Right ventricle myocardium superior (tissue), 1 donor: ENCODE measurements at places on chromosomes 4 and X. TPM values are rescaled to one million over a fixed set of nuclear protein-coding genes. Genes with fewer than 3 reads are reported as not detected.

DNA sequence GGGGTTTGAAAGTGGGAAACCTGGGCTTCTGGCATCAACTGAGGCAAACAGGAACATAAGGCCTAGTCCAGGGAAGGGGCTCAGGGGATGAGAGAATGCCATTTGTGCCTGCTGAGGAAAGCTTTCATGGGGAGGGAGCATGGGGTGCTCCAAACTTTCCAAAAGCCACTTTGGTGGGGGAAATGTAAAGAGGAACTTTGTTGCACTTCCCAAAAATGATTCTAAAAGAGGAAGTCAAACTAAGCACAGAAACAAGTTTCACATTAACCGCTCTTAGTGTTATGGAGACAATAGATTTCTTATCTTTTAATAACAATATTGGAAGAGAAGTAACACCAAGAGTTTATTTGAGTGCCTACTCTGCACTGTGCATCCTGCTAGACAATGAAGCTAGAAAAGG lies 32.3 kb downstream of the GAB3 start:
- DNase-seq, result no peak

DNA sequence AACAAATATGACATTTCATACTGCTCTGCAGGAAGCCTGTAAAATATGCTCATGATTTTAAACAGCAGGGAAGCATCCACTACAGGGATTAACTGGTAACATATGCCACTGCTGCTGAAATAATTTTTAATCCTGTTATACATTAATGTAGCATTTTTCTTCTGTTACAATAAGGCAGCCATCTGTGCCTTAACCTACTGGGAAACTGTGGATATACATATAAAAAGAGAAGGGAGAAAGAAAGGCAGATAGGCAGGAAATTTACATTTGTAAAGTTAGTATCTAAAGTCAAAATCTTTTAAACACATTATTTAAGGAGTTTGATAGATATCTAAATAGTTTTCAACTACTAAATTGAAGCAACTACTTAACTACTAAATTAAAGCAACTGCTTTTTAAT lies 514.6 kb upstream of the KLHL4 start:
- no peak for DNase-seq

DNA sequence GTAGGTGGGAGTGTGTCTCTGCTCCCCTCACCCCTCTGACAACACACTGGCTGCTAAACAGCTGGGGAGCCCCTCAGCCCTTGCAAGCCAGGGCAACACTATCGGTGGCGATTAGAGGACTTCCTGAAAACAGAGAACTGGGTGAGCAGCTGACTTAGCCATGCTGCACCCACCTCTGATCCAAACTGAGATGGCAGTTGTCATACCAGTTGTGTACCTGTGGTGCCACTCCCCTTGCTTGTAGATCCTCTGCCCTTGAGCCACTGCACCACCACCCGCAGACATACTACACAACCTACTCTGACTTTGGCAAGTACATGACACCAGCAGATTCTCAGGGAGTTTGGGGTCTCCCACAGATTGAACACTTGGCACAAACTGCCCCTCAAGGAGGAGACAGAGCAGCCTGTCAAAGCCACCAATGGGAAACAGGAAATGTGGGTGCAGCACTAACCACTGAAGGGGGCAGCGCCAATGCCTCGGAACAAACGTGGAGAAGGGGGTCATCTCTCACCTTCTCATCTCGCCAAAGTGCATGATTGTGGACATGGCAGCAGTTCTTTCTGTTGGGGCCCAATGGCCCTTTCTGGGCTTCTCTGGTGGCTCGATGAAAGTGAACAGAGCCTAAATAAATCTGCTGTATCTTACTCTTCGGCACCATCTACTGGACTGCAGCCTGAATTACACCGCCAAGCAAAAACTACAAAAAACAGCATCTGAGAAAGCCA lies 119.8 kb downstream of the NEK1 start:
- no peak for DNase-seq

- peak; percentile 58 for DNase-seq
Observed at GRCh38 chr4:149291463-149291862, 524.2 kb downstream of the IQCM start.

DNA sequence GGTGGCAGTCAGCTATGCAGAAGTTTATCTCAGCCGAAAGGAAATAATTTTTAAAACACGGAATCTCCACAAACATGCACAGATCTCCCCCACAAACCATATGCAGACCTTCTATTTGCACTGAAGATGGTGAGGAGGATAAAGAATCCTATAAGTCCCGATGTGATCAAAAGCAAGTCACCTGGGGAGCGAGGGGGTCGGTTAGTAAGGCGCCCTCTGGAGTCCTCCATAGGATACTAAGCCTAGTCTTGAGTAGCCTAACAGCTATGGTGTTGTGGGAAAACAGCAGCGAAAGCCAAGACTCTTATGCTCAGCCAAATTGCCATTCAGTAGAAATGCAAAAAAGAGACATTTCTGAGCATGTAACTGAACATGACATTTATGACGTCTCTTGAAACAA lies 210.9 kb downstream of the FRMPD4 start:
- no peak for DNase-seq

DNA sequence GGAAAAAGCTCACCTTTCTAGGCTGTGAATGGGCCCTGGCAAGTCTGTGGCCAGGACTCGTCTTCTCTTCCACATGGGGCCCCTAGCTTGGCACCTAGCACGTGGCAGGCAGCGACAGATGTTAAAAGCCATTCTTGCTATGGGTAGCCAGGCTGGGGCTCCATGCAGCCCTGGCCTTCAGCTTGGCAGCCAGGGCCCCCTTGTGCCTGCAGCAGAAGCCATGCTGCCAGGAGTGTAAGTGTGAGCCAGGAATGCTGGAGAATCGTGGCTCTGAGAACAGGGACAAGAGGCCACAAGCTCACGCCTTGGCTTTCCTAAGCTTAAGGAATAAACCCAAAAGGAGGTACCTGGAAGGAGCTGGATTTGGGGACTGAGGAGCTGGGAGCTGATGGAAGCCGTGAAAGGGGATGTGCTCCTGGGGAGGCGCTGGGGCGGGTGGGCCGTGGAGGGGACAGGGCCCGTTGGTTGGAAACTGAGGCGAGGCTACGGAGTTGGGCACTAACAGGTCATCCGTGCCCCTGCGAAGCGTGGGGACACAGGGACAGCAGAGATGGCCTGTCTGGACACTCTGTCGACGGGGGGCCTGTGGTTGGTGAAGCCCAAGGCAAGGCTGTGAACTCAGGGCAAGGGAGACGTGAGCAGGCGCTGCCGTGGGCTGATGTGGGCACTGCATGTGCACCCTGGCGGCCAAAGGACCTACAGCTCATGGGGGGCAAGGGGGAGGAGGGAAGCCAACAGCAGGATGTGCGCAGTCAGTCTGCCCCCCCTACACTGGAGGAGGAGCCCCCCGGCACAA lies 895 bp upstream of the OPN1LW start:
- no peak for DNase-seq

DNA sequence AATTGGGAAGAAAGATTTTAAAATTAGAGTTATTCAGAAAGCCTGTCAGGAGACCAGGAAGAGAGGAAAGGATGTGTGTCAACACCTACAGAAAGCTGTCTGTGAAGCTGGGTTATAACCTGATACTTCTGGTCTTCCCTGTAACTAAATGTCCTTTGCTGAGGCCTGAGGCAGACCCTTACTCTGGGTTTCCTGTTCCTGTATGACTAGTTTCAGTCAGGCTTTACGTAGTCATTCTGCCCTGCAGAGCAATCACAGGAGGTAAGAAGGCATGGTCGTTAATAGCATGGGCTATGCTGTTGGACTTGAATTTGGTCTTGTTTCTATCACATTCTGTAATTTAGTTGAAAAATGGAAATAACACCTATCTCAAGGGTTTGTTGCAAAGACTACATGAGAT lies 110.5 kb upstream of the IGFBP7 start:
- no peak for DNase-seq

GRCh38 chrX:79506001-79506400 lies 138.9 kb upstream of the ITM2A start:
- DNase-seq, result no peak

SLC49A3 gene
- total RNA-seq, result 14.6 TPM
